ENCODE measurements at places on chromosomes 11 and 22. TPM values are rescaled to one million over a fixed set of nuclear protein-coding genes. Genes with fewer than 3 reads are reported as not detected.

TEX54 gene
- total RNA-seq = not detected

SERHL2 gene
- total RNA-seq = 0.91 TPM

PKP3 gene
- total RNA-seq = 0.18 TPM

DNA sequence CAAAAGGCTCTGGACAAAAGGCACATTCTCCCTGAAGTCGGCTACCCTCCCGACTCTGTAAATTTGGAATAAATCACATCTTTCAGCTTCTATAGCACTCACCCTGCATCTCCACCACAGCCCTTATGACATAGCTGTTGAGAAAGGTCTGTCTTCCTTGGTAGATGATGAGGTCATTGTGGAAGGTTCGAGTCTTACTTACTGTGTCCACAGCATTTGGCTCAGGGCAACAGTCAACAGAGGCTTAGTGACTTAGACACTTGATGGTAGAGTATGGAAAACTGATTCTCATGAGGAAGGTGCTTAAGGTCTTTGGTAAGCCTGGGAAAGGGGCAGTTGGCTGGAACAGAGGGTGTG, 45.6 kb downstream of the PTPRJ start:
- peaks cover 6% of the 10 kb centered on the region for H3K36me3 ChIP-seq
- H3K27ac ChIP-seq = no peak overlapping the region
- no peak for DNase-seq
- peaks cover 44% of the 10 kb centered on the region for H3K4me1 ChIP-seq
- no peaks in the 10 kb centered on the region for H3K27me3 ChIP-seq

GRCh38 chr11:35352077-35352888, 67.1 kb downstream of the SLC1A2 start:
- H3K27me3 ChIP-seq = no peaks in the 10 kb centered on the region
- no peak overlapping the region for H3K4me3 ChIP-seq
- DNase-seq = no peak

- no peak overlapping the region for H3K27ac ChIP-seq
- H3K4me3 ChIP-seq = no peak overlapping the region
- peaks cover 7% of the 10 kb centered on the region for H3K27me3 ChIP-seq
- no peaks in the 10 kb centered on the region for H3K4me1 ChIP-seq
- no peak for DNase-seq
- no peaks in the 10 kb centered on the region for H3K36me3 ChIP-seq
Measured at GRCh38 chr22:48395201-48395600, 1432.5 kb downstream of the BRD1 start.

- DNase-seq = no peak
- no peaks in the 10 kb centered on the region for H3K36me3 ChIP-seq
- H3K4me1 ChIP-seq = no peaks in the 10 kb centered on the region
- H3K27me3 ChIP-seq = no peaks in the 10 kb centered on the region
- no peak overlapping the region for H3K4me3 ChIP-seq
Measured at GRCh38 chr11:3126901-3127691, 38.0 kb downstream of the OSBPL5 start.

GRCh38 chr11:117678658-117679406, 118.2 kb downstream of the DSCAML1 start:
- peaks cover 19% of the 10 kb centered on the region for H3K27me3 ChIP-seq
- H3K27ac ChIP-seq = no peak overlapping the region
- no peaks in the 10 kb centered on the region for H3K36me3 ChIP-seq
- no peak overlapping the region for H3K4me3 ChIP-seq
- DNase-seq = no peak

- no peaks in the 10 kb centered on the region for H3K27me3 ChIP-seq
- H3K4me1 ChIP-seq = peaks cover 6% of the 10 kb centered on the region
- H3K4me3 ChIP-seq = no peak overlapping the region
- no peak for DNase-seq
- no peak overlapping the region for H3K27ac ChIP-seq
- H3K36me3 ChIP-seq = no peaks in the 10 kb centered on the region
Measured at GRCh38 chr11:26011474-26011873, 320.5 kb upstream of the ANO3 start.

DNA sequence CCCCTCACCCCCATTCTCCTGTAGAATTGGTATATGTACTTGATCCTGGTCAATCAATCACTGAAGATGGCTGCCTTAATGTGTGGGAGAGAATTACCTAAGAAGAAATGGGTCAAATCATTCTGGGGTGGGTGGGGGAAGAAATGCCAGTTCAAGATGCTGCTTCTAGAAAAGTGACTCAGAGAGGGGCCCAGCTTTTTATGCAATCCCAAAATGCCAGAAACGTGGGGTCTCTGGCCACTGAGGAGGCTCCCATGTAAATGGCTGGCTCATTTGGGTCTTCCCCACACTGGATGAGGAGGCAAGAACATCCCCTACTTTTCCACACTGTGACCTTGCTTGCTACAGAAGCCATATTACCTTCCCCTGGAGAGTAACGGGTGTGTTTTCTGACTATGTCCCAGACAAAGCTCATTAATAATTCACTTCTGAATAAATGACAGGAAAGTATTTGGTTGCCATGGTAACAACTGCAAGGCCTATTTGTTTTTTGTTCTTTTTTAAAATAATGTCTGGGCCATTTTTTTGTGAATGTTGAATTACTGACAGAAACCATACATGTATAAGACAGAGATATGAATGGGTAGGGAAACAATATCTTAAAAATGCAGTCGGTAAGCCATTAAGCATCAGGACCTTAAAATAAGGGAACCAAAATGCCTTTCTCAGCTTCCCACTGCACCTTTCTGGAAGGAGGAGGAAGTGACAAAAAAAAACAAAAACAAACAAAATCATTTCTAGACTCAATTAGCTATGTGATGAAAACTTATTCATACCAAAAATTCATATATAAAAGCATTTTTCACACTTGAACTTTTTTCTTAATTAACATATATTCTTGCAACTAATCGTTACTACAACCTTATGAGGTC, 32.0 kb downstream of the SLC1A2 start:
- H3K36me3 ChIP-seq = no peaks in the 10 kb centered on the region
- DNase-seq = no peak
- H3K27me3 ChIP-seq = no peaks in the 10 kb centered on the region
- peaks cover 25% of the 10 kb centered on the region for H3K4me1 ChIP-seq
- no peak overlapping the region for H3K4me3 ChIP-seq
- H3K27ac ChIP-seq = no peak overlapping the region

DNA sequence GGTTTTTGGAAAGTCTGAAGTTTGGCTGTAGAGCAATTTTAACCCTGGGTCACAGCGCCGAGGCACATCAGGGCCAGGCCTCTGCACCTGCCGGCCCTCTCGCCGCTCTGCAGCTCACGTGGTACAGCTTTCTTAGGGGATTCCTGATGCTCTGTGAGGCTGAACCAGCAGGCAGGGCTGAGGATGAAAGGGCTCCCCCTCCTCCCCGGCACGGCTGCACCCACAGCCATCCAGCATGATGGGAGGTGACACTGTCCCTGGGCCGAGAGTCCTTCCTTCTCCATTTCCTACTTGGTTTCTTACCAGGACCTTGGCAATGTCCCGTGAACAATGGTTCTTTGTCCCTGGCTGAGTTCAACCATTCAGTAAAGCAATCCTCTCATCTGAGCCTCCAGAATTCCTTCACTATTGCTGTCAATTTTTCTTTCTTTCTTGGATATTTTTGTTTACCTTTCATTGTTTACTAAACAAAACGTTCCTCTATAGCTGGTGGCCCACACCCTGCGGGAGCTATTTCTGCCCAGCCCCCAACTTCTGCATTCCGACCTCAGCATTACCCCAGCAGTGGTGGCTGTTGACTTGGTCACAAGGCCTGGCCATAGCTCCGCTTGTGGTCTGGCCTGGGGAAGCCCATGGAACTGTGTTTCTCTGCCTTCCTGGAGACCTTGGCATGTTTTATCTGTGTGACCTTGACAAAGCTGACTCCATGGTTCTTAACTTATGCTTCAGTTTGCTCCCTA, 172.8 kb upstream of the B3GAT1 start:
- H3K27ac ChIP-seq = no peak overlapping the region
- no peak overlapping the region for H3K4me3 ChIP-seq
- no peak for DNase-seq
- H3K36me3 ChIP-seq = no peaks in the 10 kb centered on the region
- peaks cover 52% of the 10 kb centered on the region for H3K4me1 ChIP-seq
- peaks cover 15% of the 10 kb centered on the region for H3K27me3 ChIP-seq

Measured in activated B cell treated with CpG ODN at 0.5 μM for 24 hours (primary cell).